ENCODE measurements at places on chromosomes 4 and X.

- no peak for DNase-seq
Observed at GRCh38 chr4:155592179-155592937, 74.3 kb upstream of the GUCY1A1 start.

GRCh38 chr4:58669783-58670182 is 1559.6 kb upstream of the IGFBP7 start:
- no peak for DNase-seq

GRCh38 chr4:102525504-102525903 is 24.3 kb downstream of the NFKB1 start:
- no peak for DNase-seq

DNA sequence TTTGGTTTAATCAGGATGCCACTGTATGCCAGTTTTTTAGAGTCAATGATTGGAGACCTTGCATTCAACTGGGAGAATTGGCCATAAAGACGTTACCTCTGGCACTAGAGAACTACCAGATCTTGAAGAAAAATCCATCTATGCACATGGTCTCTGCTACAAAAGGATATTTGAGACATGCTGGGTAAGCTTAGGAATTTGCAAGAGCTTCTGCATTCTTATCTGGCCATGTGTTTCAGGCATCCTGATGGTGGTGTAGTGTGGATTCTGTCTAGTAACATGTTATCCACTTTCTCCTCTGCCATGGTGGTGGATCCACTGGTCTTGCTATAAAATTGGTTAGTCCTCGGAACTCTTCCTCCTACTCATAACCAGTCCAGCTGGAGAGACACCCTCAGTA is 185.3 kb upstream of the WDFY3 start:
- no peak for DNase-seq

DNA sequence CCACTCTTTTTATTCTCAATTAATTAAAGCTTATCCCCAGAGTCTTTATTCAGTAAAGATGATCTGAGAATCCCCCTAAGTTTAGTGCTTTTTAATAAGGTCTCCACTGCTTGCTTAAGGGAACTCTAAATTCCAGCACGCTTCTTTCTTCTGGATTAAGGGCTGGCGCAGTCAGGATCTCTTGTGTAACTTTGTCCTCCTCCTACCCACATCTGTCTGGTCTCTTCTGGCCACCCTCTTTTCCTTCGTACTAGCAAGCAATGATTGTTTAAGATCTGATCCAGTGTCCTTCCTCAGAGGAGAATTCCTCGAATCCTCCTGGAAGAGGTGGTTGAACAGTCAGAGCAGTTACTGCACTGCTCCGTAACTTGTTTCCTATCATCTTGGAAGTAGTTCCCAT is 14.0 kb upstream of the PAQR3 start:
- DNase-seq: no peak

DNA sequence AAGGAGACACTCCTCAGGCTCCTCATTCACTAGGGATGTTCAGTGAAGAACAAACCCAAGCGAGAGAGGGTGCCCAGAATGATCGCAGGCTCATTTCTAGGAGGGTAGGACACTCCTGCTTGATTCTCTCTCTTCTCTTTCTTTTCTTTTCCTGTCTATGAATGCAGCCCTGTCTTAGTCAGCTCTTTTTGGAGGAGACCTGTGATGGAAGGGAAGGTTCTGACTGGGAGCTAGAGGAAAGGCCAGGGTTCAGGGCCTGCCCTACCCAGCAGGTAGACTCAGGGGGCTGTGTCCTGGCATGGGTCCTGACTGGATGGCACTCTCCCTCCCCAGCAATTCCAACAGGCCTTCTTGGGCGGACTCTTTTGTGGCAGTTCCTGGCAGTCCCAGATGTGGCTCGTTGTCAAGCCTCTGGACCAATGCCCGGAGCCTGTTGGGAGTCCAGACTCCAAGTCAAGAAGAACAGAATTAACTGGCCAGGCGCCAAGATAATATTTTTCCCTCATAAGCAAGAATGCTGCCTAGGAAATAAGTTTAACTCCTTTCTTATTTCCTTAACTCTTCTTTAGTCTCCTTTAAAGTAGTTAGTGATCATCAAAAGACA is 139.4 kb upstream of the SCML1 start:
- DNase-seq: no peak

DNA sequence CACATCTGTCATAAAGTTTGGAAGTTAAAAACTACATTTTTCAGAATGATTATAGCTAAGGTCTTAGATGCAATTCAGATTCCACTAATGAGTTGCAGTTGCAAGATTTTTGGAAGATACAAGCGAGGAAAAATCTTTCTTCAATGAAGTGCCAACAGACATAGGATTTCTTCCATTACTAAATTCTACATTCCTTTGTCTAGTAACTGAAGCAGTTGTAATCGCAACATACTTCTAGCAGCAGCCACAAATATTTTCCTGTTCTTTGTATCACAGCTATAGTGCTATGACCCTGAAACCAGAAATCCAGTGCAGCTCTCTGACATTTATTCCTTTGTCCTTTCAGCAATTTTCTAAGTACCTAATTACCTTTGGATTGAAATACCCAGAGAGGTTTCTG is 225.2 kb upstream of the SLIT2 start:
- no peak for DNase-seq

DNA sequence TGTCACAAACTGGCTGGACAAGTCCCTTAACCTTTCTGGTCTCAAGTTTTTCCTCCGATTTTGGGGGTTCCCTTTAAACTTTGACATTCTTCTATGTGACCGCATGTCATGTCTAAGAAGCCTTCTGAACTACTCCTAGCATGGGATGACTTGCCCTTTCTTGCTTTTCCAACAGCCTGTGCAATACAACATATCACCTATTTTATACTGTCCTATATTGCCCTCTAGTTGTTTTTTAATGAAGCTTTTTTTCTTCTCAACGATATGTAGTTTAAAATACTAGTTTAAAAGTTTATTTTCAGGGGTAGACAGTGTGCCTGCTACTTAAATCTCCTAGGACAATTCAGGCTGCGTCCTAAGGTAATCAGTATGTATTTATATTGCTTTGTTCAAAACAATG is 1.0 kb upstream of the IGBP1 start:
- DNase-seq: no peak

GRCh38 chr4:30429813-30430761 is 290.1 kb upstream of the PCDH7 start:
- DNase-seq: no peak

GRCh38 chrX:275476-275966 is 5.7 kb upstream of the PLCXD1 start:
- no peak for DNase-seq

GRCh38 chr4:26334366-26334765 is 13.6 kb downstream of the RBPJ start:
- no peak for DNase-seq

DNA sequence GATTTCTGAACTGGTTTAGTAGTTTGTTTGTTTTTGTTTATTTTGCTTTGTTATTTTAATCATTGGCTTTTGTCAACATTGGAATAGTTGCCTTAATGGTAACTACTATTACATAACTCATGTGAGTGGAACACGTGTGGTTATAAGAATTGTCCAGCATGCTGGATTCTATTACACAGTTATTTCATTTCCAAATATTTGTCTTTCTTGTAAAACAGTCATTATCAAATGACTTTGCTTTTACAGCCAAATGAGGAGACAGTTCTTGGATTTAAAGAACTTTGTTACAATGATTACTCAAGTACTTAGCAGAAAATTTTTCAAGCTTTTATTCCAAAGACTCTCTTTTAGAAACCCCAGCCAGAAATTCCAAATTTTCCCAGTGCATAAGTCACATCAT is 516.1 kb upstream of the MAGEB2 start:
- DNase-seq: no peak

DNA sequence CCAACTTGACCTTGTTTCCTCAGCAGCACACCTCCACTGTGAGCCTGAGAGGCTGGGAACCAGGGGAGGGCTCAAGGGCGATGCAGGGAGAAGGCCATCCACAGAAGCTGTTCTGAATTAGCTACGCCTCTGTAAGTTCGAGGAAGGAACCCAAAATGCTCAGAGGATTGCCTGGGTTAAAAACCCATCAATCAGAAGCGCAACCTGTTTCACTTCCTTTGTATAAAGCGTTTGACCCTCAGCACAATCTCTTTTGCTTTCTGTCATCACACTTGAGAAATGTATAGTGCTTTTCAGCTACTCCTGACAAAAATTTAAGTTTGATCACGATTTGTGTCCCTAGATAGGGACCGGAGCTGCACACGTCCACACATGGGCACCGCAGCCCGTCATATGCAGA is 48.0 kb upstream of the MAP3K15 start:
- no peak for DNase-seq

- DNase-seq: no peak
Observed at GRCh38 chr4:176360446-176360845, 40.7 kb downstream of the SPCS3 start.

GRCh38 chr4:122876456-122876855 is 45.9 kb downstream of the NUDT6 start:
- no peak for DNase-seq

- no peak for DNase-seq
Observed at GRCh38 chrX:10155137-10155536, 1.6 kb upstream of the CLCN4 start.

- no peak for DNase-seq
Observed at GRCh38 chrX:136395271-136395670, 92.5 kb upstream of the BRS3 start.

DNA sequence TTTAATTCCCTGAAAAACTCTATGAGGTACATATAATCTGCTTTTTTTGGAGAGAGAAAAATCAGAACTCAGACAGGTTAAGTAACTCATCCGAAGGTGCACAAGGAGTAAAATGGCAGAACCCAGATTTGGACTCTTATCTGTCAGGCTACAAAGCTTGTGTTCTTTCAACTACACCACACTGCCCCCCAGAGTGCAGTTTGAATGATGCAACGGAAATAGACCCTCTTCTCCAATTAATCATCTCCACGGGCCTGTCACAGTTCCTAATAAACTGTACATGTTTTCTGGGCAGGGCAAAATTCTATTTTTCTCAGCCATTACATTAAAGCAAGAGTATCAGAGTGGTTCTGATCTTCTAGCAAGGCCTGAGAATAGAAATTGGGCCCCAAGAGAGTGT is 35.3 kb upstream of the DCX start:
- DNase-seq: no peak
